CD4-positive, alpha-beta T cell treated with Interferon gamma for 1 hour (primary cell): ENCODE measurements at places on chromosomes 11 and 22.

DNA sequence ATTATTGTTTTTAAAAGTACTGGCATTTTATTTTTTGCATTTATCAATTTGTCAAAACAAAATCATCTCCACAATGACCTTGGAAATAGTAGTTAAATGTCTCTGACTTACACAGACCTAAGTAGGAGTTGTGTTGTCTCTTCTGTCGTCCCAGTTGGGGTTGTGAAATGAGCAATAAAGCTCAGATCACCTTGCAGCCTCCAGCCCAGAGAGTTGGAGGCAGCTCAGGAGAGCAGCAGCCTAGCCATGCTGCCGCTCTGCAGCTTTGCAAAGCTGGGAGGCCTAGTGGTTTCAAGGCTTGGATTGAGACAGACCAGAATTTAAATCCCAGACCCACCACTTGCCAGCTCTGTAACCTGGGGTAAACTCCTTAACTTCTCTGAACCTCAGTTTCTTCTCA is 65.2 kb upstream of the CRYBB3 start:
- no peak for DNase-seq

DNA sequence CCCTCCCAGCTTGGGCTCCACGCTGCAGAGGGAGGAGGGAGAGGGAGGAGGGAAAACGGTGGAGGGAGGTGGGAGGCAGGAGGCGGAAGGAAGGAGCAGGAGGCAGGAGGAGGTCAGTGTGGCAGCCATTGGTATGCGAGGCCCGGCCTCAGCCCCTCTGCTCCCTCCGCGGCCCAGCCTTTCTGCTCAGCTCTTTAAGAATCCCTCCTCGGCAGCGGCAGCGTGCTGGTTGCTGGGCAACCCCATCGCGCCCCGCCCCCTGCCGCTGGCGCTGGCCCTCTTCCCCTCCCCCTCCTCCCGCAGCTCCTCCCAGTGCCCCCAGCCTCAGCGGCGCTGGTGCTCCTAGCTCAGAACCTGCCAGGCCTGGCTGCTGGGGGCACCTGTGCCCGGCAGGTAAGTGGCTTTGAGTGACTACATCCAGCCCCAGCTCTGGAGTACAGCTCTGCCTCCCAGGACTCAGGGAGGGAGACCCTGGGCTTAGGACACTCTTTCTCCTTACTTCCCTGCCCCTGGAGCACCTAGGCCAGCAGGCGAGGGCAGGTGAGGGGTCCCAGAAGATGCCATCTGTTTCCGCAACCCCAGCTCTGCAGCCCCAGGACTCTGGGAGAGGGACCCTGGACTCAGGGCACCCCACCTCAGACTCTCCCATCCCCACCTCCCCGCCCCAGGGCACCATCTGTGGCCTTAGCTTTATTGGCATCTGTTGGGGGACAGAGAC is 7.2 kb upstream of the FLRT1 start:
- DNase-seq = no peak

DNA sequence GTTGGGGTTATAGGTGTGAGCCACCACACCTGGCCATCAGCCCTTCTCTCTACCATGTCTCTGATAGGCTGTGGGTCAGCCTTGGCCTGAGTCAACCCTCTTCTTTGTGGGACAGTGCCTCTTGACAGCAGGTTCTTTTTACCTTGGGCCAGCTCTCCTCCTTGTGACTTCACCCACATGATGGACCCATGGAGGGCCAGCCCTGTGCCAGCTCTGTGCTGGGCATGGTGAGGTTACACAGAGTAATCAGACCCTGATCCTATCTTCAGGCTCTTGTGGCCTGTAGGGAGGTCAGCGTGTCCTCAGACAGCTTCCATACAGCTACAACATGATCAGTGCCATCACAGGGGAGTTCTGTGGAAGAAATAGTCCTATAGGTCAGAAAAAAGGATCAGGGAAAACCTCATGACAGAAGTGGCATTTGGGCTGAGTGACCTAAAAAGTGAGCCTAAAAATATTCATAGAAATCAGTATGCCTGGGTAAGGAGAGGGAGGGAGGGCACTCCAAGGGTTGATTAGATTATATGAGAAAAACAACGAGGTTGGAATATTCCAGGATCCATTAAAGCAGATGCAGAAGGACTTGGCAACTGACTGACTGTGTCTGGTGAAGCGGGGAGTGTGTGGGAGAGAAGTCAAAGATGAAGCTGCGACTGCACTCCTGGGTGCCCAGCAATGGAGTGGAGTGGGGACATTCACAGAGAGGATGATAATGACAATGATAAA is 17.1 kb downstream of the OTOG start:
- DNase-seq = no peak

DNA sequence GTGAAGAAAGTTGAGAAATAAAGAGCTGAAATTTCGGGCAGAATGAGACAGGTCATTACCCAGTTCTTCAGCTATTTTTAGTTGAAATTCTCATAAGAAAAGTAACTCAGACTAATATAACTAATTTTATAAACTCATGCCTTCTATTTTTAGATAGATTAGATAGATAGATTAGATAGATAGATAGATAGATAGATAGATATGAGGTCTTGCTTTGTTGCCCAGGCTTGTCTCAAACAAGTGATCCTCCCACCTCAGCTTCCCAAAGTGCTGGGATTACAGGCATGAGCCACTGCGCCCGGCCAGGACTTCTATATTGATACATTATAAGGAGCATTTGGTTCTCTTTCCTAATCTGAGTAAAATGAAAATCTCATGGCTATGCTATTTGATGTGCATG is 26.9 kb upstream of the OR8G1 start:
- DNase-seq = no peak

- DNase-seq = no peak
Observed at GRCh38 chr22:39616051-39616450, 45.5 kb downstream of the CACNA1I start.

DNA sequence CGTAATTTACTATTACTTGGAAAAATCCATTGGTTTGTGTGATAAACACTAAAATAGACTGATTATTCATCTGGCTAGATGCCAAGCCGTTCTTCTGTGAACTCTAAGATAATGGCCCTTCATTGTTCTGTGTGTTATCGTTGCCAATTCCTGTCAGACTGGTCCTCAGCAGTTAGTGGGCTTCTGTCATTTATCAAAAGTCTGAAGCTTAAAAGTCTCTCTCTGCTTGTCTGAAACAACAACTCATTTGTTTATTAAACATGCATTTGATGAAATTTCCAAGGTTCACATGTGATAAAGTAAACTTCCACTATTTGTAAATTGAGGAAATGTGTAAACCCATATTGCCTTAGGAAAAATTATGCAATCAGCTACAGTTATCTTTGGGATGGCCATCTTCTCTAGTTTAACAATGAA is 21.1 kb upstream of the RDX start:
- no peak for DNase-seq

DNA sequence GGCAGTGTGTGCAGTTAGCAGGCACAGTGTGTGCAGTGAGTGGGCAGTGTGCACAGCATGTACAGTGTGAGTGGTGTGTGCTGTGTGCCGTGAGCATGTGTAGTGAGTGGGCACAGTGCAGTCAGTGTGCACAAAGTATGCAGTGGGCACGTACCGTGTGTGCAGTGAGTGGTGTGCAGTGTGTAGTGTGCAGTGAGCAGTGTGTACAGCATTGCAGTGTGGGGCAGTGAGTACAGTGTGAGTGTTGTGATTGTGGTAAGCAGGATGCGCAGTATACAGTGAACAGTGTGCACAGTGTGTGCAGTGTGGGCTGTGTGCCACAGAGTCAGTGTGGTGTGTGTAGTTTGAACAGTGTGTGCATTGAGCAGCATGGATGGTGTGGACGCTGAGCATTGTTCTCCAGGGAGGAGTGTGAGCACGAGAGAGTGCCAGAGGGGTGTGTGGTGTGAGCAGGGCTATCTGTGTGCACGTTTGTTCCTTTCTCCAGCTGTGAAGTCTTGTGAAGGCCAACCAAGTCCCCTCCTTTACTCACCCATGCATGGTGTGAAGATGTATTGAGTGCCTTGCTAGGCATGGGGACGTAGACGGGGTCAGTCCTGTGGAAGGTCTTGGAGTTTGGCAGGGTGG is 3.0 kb downstream of the SHANK3 start:
- no peak for DNase-seq

GRCh38 chr22:20173772-20174171 is 22.9 kb upstream of the CCDC188 start:
- DNase-seq = no peak

GRCh38 chr11:99505316-99505715 is 484.6 kb downstream of the CNTN5 start:
- DNase-seq = no peak

- no peak for DNase-seq
Observed at GRCh38 chr11:109960831-109961230, 132.4 kb upstream of the ZC3H12C start.

GRCh38 chr22:43396934-43397457 is 14.8 kb upstream of the MPPED1 start:
- no peak for DNase-seq

DNA sequence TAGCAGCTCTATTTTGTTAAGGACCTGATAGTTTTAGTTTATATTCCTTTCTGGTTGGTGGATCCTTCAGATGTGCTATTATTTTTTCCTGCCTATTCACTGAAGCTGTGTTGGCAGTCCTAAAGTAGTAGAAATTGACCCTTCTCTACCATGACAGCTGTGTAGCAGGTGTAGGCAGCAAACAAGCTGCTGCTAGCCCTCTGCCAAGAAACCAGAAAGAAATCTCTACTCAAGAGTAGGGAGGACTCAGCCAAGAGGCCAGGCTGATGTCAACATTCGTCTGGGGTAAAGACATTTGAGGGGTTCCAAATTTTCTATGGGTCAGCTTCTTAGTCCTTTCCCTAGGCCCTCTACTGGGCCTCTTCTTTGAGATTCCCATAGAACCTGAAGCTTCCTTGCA is 51.2 kb downstream of the CSTF3 start:
- no peak for DNase-seq

- no peak for DNase-seq
Observed at GRCh38 chr11:63667995-63668795, 3.0 kb downstream of the ATL3 start.

GRCh38 chr11:859394-860131 is 16.9 kb downstream of the TSPAN4 start:
- DNase-seq = no peak

DNA sequence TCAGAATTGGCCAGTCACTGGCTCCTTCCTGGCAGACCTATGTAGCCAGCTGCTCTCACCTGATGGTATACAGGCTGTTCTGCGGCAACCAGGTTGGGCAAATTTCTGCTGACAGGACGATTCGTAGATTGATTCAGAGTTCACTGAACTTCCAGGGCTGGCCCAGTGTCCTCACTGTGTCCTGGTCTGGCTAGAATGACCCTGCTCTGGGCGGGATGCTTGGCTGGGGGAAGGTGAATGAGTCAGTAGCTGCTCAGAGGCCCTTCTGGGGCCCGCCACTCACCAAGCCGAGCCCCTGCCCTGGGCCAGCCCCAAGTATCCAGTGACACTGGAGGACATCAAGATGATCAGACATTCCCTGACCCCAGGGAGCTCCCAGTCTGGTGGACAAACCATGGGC is 62.9 kb upstream of the WNT11 start:
- no peak for DNase-seq

DNA sequence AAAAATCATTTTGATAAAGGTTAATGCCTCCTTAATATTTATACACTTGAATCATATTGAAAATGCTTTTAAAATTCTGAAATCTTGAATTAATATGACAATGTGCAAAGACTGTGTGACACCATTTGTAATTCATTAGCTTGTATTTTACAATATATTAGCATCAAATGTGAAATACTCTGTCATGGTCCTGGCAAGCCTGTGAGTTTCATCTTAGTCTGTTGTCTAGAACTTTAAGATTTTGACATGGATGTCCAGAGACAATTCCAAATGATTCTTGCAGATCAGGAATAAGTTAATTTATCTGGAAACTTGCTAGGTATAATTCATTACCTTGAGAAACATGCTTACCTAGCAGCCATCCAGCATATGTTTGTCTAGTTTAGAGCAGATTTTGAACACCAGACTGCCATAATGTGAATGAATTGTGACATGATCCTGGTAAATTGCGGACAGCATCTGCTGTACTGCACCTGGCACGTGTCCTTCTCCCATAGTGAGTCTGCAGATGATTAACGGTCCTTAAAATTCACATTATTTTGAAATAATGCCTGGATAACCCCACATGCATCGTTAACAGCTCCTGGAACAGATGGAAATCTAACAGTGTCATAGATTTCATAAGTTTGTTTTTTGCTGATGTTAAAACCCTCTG is 34.5 kb upstream of the DEUP1 start:
- DNase-seq = no peak

DNA sequence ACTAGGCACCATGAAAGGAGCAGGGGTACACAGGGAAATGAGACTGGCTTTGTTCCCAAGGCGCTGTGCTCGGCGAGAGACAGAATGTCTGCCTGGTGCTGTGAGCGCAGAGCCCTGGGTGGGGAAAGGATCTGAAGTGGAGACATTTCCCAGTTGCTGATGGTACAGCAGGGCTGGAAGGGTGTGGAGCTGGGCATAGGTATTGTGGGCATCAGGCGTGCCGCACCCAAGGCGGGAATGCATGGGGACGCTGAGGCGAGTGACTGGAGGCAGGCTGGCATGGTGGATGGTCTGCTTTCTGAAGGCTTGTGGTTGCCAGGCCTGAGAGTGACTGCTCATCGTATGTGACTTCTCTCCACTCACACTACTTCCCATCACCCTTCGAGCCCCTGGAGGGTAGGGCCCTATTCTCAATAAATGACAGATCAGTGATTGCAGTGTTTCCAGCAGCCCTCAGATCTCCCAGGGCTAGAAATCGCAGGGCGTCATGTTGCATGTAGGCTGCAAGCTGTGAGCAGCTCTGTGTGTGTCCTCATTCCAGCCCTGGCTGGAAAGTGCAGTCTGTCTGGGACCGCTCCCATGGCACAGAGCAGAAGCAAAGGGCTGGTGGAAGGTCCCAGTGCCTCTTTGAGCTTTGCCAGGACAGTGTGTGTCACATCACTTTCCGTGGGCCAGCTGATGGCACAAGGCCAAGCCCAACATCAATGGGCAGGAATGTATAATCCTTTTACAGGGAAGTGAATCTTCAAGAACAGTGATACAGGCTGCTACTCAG is 67.7 kb downstream of the TBC1D22A start:
- DNase-seq = no peak

GRCh38 chr11:102882389-102883024 is 7.7 kb upstream of the MMP12 start:
- no peak for DNase-seq

- DNase-seq = peak; percentile 39
Observed at GRCh38 chr22:45227645-45228400, 12.9 kb downstream of the KIAA0930 start.

DNA sequence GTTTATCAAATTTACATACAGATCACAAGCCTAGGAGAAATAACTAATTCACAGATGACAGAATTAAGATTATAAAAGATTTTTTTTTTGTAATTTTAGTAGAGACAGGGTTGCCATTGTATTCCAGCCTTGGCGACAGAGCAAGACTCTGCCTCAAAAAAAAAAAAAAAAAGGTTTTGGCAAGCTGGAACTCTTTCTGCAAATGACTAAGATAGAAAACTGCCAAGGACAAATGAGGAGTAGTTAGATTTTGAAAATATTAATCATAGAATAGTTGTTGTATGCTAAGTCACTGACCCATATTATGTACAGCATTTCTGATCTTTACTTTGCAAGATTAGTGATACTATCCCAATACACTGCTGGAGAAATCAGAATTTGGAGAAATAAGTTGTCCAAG is 99.2 kb downstream of the C11orf65 start:
- no peak for DNase-seq

GRCh38 chr11:61791737-61792309 is 576 bp downstream of the TMEM258 start:
- DNase-seq = peak; percentile 47

GRCh38 chr11:121420398-121420797 is 31.7 kb upstream of the SORL1 start:
- no peak for DNase-seq
